ENCODE measurements at places on chromosomes 12 and 14.

GRCh38 chr12:693934-694533 is 30.8 kb upstream of the NINJ2 start:
- DNase-seq = no peak

DNA sequence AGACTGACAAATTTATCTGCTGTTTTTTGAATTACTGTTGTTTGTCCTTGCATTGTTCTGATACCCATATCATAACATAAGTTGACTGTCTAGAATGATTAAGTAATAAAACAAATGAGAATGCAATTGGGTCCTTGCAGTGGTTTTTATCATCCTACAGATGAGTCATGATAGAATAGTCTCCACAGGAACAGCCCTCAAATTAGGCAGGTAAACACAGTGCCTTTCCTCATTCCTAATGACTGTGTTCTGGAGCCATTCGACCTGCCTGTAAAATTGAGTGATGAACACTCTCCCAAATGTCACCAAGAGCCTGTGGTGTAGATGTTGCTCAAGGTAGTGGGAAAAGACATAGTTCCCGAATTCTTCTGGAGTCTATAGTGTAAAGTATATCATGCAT is 12.3 kb downstream of the NKX2-8 start:
- no peak for DNase-seq

GRCh38 chr12:13318231-13319015 is 121.9 kb downstream of the EMP1 start:
- DNase-seq = no peak

DNA sequence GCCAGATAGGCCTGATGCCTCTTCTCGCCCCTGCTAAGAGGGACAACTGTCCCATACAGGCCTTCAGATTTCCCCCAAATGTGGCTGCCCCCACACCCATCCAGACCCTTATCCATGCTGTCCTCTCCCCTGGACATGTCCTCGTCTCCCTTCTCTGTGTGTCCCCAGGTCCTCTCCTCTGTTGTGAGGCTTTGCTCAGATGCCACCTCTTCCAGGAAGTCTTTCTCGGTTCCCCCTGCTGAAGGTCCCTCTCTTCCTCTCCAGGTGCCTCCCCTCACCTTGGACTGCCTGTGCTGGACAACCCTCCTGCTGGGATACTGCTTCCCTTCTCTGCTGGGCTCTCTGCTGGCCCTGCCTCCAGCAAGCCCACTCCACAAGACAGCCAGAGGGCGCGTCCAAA is 33.7 kb downstream of the BEGAIN start:
- no peak for DNase-seq

DNA sequence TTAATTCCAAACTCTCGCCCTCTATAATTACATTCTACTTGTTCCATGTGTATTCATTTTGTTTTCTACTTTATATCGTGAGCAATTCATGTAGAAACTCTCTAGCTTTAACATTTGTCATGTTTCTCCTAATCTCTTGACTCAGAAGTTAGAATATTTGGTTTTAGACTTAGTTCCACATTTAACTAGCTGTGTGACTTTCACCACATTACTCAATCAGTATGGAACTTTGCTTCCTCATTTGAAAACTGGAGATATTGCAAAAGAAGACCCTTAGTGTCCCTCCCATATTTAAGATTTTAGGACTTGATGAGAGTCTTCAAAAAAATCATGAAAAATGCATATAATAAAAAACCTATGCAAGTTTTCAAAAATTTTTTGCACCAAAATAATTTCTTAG is 447.5 kb downstream of the GXYLT1 start:
- no peak for DNase-seq

GRCh38 chr14:37329189-37330001 is 131.7 kb downstream of the MIPOL1 start:
- no peak for DNase-seq

DNA sequence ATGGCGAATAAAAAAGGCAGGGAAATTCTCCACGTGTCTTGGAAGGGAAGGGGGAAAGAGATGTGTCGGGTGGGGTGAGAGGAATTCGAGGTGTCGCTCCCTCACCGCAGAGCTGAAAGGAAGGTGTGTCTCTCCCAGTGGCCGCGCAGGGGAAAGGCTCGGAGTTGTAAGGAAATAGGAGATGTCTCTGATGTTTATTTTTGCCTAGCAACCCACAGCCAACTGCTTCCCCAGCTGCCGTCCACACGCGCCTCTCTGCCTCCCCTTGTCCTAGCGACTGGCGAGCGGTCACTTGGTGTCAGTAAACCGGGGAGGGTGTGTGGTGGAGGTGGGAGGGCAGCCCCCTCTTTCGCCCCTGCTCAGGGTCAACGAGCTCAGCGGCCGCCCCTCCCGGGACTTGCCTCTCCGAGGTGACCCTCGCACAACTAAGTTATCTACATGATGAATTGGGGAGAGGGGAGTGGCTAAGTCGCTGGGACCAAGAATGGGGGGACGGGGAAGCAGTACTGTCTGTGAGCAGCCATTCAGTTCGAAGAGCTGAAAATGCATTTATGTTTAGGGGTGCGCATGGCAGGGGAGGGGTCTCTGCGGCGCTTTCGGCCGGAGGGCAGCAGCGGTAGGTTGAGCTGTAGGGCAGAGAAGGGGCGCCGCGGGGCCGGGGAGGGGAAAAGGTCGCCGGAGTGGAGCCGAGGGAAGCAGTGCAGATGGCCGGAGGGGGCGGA is 585 bp upstream of the DYRK2 start:
- peak; percentile 94 for DNase-seq

DNA sequence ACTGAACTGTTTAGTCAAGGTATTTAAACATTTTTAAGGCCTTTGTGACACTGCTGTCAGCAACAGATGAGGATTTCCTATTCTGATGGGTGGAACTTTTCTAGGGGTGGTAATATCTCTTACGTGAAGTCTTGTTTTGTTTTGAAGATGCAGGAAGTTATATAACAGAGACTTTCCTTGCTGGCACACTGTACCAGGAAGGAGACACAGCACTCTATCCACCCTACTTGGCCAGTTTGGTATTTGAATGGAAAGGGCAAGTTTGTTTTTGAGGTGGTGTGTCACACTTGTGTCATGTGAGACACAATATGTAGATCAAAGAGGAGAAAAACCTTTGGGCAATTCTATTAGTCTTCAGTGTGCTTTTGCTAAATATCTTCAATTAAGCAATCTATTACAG is 51.6 kb upstream of the SRP54 start:
- no peak for DNase-seq

DNA sequence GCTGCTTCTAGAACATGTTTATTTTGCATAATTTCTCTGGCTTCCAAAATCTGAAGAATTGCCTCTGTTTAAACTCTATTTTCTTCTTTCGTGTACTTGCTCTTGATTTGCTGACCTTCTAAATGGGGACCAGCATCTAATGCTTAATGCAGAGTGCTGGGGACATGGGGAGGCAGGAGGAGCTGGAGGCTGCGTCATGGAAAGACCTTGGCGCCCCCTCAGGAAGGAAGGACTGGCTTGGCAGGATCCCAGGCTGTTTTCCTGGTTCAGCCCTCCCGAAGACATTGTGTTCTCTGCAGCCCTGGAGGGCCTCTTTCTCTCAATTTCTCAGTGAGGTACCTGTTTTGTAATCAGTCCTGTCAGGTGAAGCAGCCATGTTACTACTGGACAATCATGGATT is 5.5 kb downstream of the PRKCH start:
- no peak for DNase-seq

- DNase-seq = peak; percentile 60
Observed at GRCh38 chr12:119989361-119989730, 310 bp downstream of the BICDL1 start.

GRCh38 chr12:104385510-104385909 is 71.2 kb upstream of the CHST11 start:
- DNase-seq = no peak

GRCh38 chr14:58899317-58899713 is 261.6 kb downstream of the DACT1 start:
- no peak for DNase-seq

DNA sequence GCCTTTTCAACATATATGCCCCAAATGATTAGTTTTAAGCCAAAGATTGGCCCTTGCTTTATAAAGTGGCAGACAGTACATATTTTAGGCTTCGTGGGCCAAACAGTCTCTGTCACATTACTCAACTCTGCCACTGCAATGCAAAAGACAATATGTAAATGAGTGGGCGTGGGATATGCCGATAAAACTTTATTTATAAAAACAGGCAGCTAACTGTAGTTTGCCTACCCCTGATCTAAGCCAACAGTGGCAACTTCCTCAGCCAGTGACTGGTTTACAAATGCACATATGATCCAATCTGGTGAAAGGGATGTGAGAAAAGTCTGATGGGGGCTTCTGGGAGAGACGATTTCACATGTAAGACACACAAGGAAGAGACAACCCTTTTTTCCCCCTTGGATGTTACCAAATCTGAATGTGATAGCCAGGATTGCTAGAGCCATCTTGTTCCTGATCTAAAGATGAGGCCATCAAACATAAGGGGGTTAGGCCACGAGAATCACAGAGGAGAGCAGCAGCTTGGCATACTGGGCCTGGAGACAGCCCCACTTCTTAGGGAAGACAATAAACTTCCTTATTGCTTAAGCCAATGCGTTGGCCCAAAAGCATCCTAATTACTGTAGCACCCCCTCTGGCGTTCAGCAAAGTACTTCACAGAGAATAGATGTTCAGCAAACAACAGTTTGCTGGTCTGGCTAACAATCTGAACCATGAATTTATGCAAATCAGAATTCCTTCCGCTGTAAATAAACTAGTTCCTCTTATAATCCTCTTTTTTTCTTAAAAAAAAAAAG is 75.2 kb upstream of the TMCC3 start:
- DNase-seq = peak; percentile 36

- DNase-seq = peak; percentile 92
Observed at GRCh38 chr14:75648066-75648838, 12.4 kb downstream of the ERG28 start.

DNA sequence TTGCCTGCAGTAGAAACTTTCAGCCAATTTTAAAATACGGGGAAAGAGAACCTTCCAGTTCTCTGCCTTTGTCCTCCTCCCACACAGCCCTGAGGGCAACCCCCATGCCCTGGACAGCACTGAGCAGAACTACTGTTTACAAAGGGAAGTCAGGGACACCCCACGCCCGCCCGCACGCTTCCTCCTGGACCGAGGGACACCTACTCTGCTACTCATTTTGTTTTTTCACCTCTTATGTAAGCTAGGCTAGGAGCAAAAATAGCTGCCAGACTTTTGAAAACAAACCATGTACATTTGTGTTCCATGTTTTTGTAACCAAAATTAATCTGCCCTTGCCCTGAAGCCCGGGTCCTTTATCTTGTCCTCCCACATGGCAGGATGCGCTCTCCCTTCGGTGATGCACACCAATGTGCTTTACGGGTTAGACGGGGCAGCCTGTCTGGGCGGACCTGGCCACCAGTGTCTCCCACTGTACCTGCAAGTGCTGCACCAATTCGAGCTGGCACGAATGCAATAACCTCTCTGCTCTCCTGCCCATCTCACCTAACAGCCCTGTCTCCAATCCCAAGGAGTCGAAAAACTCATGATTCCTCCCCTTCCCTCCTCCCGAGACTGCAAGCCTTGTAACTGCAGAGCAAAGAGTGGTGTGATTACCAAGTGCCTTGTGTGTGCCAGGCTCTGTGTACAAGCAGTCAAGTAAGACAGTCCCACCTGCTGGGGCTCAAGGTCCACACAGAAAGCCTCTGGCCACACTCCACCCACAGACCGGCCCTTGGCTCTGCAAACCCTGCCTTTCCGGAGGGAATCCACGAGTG is 85.2 kb downstream of the CCDC88C start:
- DNase-seq = no peak

DNA sequence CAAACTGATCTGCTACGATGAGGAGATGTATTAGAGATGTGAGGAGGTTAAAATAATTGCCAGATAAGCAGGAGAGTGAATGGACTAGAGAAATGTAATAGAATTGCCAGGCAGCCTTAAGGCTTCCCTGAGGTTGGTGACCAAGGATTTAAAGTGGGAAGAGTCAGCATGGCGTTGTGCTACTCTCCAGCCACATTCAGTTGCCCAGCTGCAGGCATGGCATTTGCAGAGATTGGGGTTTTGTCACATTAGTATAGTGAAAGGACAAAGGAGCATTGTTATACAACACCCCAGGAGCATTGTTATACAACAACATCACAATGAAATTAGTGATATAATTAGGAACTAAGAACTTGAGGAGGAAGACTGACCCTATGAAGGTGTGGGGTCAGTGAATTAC is 31.7 kb downstream of the MARK3 start:
- no peak for DNase-seq

DNA sequence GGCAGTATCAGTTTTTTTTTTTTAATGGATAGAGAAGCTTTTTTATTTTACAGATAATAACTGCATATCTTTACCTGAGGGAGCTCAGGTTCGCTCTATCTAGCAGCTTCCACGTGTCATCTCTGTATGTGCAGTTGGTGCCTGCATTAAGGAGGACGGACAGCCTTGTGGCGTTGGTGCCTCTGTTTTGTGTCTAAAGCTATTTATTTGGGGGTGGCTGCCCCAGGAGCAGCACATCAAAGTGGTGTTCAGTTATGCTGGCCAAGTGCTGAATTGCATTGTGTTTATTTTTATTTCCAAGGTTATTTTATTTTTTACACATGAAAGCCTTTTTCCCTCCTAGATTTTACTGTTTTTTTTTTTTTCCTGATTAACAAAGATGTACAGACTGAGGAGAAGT is 59.7 kb downstream of the RASSF3 start:
- DNase-seq = no peak

GRCh38 chr12:52837413-52837741 is 3.3 kb upstream of the KRT79 start:
- DNase-seq = peak; percentile 31

GRCh38 chr14:77646907-77647306 is 30.5 kb upstream of the SPTLC2 start:
- no peak for DNase-seq

- peak; percentile 83 for DNase-seq
Observed at GRCh38 chr12:117587631-117588287, 226.3 kb upstream of the NOS1 start.

- DNase-seq = peak; percentile 40
Observed at GRCh38 chr12:121611306-121611705, 15.0 kb upstream of the ORAI1 start.

GRCh38 chr12:10873378-10873777 is 10.7 kb downstream of the PRH1 start:
- DNase-seq = no peak

- no peak for DNase-seq
Observed at GRCh38 chr12:112130441-112130998, 5.2 kb downstream of the TRAFD1 start.

DNA sequence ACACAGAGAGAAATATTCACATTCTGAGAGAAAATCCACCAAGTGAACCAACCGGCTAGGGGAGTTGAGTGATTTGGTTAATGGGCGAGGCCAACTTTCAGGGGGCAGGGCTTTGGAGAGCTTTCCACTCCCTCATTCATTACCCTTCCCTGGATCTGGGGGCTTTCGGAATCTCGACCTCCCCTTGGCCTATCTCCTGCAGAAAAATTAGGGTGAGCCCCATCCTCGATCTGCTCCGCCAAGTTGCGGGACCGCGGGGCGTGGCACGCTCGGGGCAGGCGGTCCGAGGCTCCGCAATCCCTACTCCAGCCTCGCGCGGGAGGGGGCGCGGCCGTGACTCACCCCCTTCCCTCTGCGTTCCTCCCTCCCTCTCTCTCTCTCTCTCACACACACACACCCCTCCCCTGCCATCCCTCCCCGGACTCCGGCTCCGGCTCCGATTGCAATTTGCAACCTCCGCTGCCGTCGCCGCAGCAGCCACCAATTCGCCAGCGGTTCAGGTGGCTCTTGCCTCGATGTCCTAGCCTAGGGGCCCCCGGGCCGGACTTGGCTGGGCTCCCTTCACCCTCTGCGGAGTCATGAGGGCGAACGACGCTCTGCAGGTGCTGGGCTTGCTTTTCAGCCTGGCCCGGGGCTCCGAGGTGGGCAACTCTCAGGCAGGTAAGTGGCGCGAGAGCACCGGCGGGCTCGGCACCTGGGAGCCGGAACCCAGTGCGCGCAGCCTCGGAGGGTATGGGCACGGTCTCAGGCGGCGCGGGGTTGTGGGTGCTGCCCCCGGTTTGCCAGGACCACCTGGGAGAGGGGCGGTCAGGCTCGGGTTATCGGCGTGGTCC is at the start of gene ERBB3:
ERBB3 (plus strand) TSS at position 443 of the 833 bp plus-strand sequence; CDS start at position 579, 136 bp downstream.
- DNase-seq = peak; percentile 90

All from SJCRH30 (cell line).